Hepatocyte (in vitro differentiated cells): ENCODE measurements at places on chromosomes 7 and 10. TPM values are rescaled to one million over a fixed set of nuclear protein-coding genes. Genes with fewer than 3 reads are reported as not detected.

DNA sequence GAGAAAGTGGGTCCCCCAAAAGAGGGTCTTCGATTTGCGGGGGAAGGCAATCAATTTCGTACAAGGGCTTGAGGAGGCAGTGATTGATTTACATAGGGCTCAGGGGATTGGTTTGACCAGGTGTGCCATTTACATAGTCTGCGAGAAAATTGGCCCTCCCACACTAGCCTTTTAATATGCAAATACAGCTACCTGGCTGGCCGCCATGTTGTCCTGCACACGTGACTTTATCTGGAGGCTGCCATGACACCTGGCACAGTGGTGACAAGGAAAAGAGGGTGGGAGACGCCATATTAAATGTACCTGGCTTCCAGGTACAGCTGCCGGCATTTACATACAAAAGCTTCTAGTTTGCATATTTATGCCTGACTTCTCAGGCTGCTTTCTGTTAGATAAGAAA, 1577.2 kb upstream of the LRRTM3 start:
- no peak for DNase-seq

- no peak for DNase-seq
Observed at GRCh38 chr7:134165252-134165651, 38.1 kb downstream of the LRGUK start.

GRCh38 chr10:96448558-96448957, 65.2 kb downstream of the TLL2 start:
- DNase-seq = no peak

DNA sequence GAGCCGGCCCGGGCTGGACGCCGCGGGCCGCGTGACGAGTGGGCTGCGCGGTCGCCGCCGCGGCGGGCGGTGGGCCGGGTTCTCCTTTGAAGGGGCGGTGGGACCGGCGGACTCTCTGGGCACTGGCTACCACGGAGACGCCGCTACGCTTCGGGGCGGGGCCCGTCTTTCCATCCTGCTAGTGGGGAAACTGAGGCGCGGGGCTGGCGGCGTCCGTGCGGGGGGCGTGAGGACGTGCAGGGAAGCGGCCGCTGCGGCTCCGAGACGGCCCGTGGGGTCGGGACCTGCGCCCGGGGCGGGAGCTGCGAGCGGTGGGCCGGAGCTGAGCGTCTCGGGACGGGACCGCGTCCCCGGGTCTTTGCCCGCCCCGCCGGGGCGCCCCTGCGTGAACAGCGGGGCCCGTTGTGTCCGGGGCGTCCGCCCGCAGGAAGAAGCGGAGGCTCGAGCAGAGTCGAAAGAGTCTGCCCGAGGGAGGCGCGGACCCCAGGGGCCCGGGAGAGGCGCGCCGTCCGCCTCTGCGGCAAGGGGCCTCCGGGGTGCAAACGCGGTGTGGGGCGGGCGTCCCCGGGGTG, 548 bp upstream of the BNIP3 start:
- no peak for DNase-seq

- DNase-seq = no peak
Observed at GRCh38 chr7:90625051-90625450, 28.9 kb downstream of the CDK14 start.

- DNase-seq = peak; percentile 20
Observed at GRCh38 chr10:28250782-28251181, 52.1 kb downstream of the MPP7 start.

DNA sequence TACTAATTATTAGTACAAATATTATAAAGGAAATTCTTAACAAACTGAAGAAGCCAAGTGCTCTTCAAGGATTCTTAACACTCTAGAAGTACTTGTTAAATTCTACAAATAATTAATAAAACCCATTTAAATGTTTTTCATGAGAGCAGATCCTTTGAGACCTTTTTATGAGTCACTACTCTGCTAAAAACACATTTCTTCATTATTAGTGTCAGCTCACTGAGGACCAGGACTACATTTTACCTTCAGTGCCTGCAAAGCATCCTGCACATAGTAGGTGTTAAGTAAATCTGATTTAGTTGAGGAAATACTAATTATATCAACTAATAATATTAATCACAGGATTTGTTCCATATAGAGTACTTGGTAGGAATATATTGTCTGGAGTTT, 273.6 kb downstream of the PHTF2 start:
- DNase-seq = no peak

GRCh38 chr7:20307119-20307518, 23.6 kb upstream of the ITGB8 start:
- DNase-seq = peak; percentile 68

GRCh38 chr7:90455163-90456030, 14.0 kb upstream of the PTTG1IP2 start:
- peak; percentile 51 for DNase-seq

DNA sequence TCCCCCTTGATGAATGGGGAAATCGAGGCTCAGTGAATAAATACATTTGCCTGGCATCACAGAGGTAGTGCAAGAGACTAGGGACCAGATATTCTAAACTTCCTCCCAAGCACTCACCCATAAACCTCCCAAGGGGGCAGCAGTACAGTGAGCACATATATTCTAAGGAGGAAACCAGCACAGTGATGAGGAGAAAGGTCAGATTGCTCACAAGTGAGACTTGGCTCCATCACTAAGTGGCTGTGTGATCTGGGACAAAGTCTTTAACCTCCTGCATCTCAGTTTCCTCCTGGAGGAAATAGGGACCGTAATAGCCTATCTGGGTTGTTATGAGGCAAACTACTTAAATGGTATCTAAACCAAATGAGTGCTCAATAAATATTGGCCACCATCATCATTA, 4.3 kb downstream of the PLXNA4 start:
- DNase-seq = no peak

- no peak for DNase-seq
Observed at GRCh38 chr10:122142641-122143237, 128.4 kb upstream of the BTBD16 start.

DNA sequence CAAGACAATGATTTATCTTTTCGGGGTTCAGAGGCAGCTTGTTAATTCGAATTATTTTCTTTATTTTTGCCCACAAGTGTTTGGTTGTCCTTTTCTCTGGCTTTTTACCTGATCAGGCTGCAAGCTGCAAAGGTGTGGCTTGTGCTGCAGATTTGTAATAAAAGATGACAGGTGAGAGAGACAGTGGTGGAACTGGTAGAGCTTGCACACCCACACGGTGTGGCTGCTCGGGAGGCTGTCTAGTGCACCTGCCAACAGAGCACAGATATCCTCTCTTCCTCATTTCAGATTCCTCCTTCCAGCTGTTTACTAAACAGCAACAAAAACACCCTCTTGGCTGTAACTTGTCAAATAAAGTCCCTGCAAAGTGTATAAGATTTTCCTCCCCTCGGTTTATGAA, 9.2 kb downstream of the GJD4 start:
- DNase-seq = no peak

DNA sequence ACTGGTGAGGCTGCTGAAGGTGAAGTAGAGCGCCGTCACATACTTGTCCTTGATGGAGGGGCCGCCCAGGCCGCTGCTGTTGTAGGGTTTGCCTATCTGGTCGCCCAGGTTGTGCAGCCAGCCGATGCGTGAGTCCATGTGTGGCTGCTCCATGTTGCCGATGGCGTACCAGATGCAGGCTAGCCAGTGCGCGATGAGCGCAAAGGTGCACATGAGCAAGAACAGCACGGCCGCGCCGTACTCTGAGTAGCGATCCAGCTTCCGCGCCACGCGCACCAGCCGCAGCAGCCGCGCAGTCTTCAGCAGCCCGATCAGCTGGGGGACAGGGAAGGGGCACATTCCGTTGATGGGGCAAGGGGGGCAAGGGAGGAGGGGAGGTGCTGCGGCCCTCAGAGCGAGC, 26.6 kb downstream of the KCNH2 start:
- no peak for DNase-seq

DNA sequence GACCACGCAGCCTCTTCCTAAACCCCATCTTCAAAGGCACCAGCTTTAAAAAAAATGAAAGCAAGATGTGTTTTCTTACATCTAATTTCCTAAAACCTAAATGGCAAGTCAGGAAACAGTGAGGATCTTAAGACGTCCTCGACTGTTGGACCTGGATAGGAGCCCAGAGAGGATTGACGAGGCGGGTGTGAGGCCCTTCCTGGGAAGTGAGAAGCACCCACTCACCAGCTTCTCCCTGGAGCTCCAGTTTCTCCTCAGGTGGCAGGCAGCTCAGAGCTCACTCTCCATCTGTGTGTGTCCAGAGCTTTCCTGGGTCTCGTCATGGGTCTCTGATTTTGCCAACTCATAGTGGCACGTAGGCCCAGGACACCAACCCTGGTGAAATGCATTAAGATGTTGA, 614.0 kb upstream of the AUTS2 start:
- no peak for DNase-seq

- DNase-seq = peak; percentile 46
Observed at GRCh38 chr10:3172081-3172445, 519 bp downstream of the PITRM1 start.

DNA sequence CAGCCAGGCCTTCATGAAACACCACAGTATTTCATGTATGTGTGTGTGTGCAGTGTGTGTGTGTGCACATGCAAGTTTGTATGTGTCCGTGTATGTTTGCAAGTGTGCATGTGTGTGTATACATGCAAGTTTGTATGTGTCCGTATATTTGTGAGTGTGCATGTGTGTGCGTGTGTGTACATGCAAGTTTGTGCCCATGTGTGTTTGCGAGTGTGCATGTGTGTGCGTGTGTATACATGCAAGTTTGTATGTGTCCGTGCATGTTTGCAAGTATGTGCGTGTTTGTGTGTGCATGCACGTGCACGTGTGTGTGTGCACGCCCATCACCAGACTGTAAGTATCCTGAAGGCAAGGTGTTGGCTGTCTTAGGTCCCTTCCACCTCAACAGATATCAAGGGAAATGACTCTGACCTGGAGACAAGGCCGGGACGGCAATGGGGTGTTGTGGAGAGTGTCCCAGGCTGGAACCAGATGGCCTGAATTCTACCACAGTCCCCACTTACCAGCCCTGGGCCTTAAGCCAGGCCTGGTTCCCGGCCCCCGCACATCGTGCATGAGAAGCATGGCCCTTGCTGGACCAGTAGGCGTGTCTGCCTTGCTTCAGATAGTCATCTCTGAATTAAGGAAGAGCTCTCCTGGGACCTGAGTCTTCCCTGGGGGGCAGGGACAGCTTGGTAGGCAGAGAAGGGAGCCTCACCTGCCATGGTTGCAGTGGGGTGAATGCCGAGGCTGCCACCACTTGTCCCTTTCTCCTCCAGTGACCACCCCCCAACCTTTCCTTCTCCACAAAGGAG, 140.0 kb downstream of the GRK5 start:
- no peak for DNase-seq

GRCh38 chr7:82158327-82158726, 285.2 kb downstream of the CACNA2D1 start:
- no peak for DNase-seq

GRCh38 chr10:129896136-129896859, 67.8 kb downstream of the EBF3 start:
- DNase-seq = no peak

GRCh38 chr10:7300384-7300971, 110.4 kb downstream of the SFMBT2 start:
- DNase-seq = peak; percentile 26

DNA sequence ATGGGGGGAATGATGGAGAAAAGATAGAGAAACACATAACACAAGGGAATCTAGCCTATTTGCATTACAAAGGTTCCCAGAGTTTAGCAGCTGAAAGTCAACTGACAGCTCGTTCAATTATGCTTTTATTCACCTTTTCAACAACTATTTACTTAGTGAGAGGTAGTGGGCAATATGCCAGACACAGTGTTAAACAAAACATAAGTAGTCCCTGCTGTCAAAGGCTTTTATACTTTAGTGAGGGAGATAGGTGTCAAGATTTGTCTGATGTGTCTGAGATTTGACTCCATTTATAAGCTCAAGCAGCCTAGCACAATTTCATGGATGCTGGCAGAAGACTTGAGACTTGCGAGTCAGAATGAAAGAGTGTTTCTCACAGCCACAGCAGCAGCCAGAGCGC, 549.0 kb upstream of the VSTM2A start:
- no peak for DNase-seq

DNA sequence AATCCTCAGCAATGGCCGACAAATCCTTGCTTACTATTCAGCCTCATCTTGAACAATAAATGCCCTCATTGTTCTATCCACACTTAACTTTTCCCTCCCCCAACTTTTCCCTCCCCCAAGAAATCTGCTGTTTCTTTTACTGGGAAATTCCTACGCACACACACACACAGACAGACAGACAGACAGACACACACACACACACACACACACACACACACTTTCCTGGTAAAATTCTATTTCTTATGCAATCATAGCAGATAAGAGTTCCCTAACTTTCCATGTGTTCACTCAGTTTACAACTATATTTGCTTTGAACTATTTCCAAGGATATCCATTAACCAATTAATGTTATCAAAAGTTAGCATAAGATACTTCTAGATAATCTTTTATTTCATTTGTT, 52.9 kb downstream of the RELN start:
- no peak for DNase-seq

- no peak for DNase-seq
Observed at GRCh38 chr7:151291206-151291605, 42.7 kb upstream of the SMARCD3 start.

ATRNL1 gene
- total RNA-seq = 17.4 and 18.7 TPM in 2 replicates

BAMBI gene
- 111 and 116 TPM in 2 replicates for total RNA-seq

GIMAP8 gene
- 0.10 and 0.12 TPM in 2 replicates for total RNA-seq

CDK5 gene
- 15.2 and 17.4 TPM in 2 replicates for total RNA-seq

GPC2 gene
- 2.0 and 5.3 TPM in 2 replicates for total RNA-seq

MBL2 gene
- total RNA-seq = 0.64 and 1.1 TPM in 2 replicates

NXPH1 gene
- total RNA-seq = 0.28 TPM in 1 of 2 replicates, not detected in the other

FXYD4 gene
- total RNA-seq = 0.80 TPM in 1 of 2 replicates, not detected in the other

ASB4 gene
- total RNA-seq = 0.03 and 0.08 TPM in 2 replicates
